ENCODE measurements at places on chromosomes 6 and 20. TPM values are rescaled to one million over a fixed set of nuclear protein-coding genes. Genes with fewer than 3 reads are reported as not detected.

- no peak for DNase-seq
These were observed 103.1 kb upstream of the SPACA1 start for GRCh38 chr6:87944541-87944954.

- DNase-seq, result no peak
These were observed 430 bp upstream of the SOX18 start for GRCh38 chr20:64049878-64050260.

DNA sequence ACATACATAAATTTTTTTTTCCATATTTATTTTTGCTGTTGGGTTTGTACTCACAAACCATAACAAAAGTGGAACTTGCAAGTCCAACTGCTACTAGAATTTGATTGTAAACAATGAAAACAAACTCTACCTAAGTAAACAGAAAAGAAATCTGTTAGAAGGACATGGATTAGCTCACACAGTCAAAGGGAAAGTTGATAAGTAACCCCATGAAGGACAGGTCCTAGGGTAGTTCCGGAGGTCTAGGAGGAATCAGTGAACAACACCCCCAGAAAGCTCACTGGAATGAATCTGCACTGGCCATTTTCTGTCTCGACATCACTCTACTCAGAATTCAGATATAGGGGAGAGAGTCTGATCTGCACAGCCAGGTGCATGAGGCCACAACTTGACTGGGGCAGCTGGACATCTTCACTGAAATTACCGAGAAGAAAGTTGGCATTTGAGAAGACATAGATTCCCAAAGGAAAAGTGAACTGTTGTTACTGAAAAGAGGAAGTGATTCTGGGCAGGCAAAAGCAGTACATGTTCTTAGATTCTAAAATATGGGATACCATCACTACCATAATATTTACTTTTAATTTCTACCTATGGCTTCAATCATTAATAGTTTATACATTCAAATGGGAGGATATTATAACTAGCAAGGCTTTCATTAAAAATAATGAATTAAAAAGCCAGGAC, 76.4 kb downstream of the HMGN3 start:
- no peak for DNase-seq

DNA sequence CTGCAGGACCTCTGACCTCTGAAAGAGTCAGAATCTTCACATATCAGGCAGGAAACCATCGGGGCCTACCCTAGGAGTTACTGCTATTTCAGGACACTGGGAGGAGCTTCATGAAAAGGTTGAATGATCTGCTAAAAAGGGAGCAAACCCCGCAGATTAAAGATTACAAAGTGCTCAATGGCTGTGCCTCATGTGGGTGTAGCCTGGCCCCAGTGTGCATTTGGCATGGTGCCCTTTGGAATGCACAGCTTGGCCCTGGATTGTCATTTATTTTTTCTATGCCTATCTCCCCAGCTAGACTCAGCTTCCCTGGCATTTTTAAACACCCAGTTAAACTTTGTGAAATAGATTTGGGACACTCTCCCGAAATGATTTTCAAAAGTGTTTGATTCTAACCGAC, 368.5 kb upstream of the SPTLC3 start:
- no peak for DNase-seq

GRCh38 chr20:21272279-21272678, 30.9 kb upstream of the XRN2 start:
- no peak for DNase-seq

DNA sequence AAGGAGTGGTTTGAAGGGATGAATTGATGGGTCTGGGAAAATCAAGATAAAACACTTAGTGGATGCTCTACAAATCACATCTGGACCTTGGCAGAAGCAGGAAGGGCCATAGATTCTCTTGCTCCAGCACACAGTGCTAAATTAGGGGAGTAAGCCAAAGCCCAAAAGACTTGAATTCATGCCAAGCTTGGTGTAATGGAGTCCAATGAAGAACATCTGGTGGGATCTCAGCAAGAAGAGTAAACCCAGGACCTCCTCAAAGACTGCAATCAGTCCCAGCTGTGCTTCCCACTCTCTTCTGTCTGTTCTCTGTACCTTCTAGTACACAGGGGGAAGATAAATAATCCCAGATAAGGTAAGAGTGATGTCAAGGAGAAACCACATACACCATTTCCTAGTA, 683.4 kb downstream of the RNF144B start:
- no peak for DNase-seq

- no peak for DNase-seq
These were observed at the start of gene SERAC1 for GRCh38 chr6:158168040-158168289. Gene SERAC1 (minus strand): TSS chr6:158168262. CDS start chr6:158158363, 9,899 bp downstream.

GRCh38 chr20:18304618-18305017, 16.3 kb downstream of the ZNF133 start:
- no peak for DNase-seq

DNA sequence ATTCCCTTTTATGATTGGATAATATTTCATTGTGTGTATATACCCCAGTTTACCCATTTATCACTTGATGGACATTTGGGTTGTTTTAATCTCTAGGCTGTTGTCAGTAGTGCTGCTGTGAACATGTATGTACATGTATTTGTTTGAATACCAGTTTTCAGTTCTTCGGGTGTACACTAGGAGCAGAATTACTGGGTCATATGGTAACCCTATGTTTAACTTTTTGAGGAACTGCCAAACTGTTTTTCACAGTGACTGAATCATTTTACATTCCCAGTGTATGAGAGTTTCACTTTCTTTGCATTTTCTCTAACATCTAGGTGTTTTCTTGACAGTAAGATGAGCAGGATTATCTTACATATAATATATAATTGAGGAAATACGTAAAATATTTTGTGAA, 44.7 kb upstream of the ADIG start:
- no peak for DNase-seq

- DNase-seq, result no peak
These were observed 35.8 kb downstream of the TRIM27 start for GRCh38 chr6:28887796-28888496.

GRCh38 chr20:16147216-16147615, 426.0 kb downstream of the KIF16B start:
- no peak for DNase-seq

DNA sequence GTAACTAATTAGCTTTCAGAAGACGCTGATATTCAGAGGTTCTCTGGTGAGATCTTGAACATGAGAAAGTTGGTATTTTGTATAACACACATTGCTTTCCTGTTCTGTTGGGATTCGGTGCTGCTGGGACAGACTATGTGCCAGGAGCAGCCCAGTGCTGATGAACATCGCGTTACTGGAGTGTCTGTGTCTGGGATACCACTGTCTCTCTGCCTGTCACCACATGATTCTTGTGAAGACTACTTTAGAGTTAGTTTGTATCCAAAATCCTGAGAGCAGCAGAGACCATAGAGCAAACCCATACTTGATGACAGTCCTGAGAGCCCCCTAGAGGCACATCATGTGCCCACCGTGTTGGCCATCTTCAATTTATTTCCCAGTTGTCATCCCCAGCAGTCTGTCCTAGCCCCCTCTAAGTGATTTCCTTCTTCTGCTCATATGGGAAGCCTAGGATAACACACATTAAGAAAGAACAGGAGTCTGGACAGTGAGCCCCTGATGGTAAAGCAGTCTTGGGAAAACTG, 41.8 kb upstream of the TINAG start:
- DNase-seq, result no peak

DNA sequence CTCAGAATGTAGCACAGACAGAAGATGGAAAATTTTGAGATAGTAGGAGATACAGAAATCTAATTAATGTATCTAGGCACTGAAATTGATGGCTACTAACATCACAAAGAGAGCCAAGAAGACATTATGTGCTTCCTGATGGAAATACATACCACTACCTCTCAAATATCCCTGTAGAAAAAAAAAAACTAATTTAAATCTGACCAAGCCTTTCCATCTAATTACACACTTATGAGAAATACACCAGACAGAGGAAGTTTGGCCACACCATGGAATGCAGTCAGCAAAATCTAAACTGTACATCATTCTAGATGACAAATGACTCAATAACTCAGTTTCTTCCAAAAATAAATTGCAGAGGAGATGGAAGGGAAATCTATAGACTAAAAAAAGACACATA, 18.9 kb downstream of the VPS52 start:
- no peak for DNase-seq

DNA sequence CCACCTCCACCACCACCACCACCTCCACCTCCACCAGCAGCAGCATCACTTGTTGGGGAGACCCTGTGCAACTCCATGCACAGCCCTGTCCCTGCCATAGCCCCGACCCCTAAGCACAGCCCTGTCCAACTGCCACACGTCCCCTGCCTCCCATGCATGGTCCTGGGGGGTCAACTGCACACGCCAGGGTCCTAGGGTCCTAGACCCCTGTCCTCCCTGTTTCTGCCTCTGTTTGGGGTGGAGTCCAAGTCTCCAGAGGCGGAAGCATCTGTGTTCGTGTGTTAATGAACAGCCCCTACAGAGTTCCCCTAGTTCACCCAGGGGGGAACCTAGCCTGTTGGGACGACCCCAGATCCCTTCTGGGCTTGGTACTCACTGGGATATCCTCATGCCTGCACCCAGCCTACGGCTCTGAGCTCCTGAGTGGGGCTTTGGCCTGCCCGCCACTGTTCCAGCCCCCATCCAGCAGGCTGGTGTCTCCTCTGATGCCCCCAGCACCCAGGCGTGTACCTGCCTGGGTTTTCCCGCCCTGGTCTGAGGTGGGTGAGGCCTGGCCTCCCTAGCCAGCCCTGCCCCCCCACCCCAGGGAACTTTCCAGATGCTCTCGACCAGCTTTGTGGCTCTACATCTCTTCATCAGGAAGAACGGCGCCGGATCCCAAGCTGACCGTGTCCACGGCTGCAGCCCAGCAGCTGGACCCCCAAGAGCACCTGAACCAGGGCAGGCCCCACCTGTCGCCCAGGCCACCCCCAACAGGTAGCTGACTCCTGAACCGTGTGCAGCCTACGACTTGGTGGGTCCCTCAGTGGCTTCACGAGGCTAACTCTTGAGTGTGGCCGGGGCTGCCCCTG, 2.5 kb upstream of the TNFRSF6B start:
- no peak for DNase-seq

DNA sequence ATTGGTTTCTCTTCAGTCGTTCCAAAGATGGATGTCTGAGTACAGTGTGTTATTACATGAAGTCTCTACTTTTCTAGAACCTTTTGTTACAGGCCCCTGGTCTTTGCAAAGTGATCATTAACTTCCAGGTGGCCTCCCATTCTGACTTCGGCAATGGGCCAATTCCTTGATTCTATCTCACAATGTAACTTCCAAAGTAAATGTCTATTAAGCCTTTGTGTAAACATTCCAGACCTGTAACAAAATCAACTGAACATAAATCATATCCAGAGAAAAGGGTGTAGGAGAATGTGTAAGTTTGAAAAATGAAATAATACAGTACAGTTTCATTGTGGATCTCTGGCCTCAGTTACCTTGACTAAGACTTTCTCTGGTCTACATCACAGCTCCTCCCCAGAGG, 187.8 kb upstream of the JAG1 start:
- DNase-seq, result no peak

DNA sequence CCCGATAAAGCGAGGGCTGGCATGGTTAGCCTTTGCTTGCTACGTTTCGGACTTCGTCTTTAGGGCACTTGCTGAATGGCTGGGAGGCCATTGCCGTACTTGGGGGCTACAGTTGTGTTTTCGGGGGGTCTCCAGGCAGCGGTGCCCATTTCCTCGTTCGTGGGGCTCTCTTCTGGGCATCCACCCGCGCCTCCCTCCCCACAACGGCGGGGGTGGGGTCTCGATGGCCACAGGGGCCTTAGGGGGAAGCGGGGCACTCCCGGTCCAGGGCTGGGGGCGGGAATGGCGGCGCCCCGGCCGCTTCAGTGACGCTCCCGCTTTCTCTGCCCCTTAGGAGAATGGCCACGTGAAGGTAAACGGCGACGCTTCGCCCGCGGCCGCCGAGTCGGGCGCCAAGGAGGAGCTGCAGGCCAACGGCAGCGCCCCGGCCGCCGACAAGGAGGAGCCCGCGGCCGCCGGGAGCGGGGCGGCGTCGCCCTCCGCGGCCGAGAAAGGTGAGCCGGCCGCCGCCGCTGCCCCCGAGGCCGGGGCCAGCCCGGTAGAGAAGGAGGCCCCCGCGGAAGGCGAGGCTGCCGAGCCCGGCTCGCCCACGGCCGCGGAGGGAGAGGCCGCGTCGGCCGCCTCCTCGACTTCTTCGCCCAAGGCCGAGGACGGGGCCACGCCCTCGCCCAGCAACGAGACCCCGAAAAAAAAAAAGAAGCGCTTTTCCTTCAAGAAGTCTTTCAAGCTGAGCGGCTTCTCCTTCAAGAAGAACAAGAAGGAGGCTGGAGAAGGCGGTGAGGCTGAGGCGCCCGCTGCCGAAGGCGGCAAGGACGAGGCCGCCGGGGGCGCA, 2.4 kb downstream of the MARCKS start:
- DNase-seq, result no peak

DNA sequence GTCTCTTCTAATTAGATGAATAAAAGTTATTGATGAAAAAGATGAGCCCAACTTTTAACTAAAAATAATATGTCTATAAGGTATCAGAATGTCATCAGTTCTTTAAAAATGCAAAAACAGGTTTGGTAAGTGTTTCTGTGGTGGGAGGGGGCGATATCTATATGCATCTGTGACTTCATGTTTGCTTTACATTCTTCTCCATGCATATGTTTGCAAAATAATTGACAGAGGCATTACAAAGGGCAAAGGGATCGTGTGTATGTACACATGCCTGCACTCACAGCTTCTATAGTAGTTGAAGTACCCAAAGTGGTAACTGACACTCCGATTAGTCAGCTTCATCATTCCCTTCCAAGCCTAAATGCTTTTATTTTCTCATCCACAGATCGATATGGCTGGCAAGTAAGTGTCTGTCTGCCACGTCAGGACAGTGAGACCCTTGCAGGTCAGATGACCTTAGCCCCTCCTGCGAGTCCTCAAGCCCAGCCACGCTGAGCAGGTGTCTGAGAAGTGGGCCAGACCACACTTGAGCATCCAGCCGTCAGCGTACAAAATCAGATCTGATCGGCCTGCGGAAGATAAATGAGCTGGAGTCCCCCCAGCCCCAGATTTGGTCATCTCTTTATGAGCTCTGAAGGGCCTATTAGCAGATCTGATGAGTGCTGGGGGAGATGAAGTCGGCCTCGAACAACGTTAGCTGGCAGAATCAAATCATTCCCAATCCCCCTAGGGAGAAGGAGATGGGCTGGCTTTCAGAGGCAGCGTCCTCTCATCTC, 369.1 kb downstream of the MAFB start:
- no peak for DNase-seq

GRCh38 chr20:4869290-4870193, 131.8 kb downstream of the SLC23A2 start:
- no peak for DNase-seq

The OXT gene
- not detected for total RNA-seq

The PKIB gene
- 9.8 TPM for total RNA-seq

The BPIFA2 gene
- total RNA-seq, result not detected

The TPX2 gene
- total RNA-seq, result 1.1 TPM

The TBC1D32 gene
- total RNA-seq, result 11.4 TPM

The PRICKLE4 gene
- total RNA-seq, result 11.7 TPM

Data from omental fat pad (tissue), 4 donors.